ENCODE measurements at places on chromosomes 2 and 18.

DNA sequence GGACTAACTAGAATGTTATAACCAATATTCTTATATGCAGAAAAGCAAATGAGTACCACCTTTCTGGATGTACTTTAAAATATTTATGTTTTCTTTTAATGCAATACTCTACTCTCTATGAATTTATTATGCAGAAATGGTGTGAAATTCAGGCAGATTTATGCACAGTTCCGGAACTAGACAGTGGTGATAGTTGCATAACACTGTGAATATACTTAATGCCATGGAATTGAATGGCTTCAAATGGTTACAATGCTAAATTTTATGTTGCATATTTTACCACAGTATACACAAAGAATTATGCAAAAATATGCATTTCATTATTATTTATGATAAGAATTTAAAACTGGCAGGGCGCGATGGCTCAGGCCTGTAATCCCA, 287.8 kb upstream of the FN1 start:
- DNase-seq: no peak

DNA sequence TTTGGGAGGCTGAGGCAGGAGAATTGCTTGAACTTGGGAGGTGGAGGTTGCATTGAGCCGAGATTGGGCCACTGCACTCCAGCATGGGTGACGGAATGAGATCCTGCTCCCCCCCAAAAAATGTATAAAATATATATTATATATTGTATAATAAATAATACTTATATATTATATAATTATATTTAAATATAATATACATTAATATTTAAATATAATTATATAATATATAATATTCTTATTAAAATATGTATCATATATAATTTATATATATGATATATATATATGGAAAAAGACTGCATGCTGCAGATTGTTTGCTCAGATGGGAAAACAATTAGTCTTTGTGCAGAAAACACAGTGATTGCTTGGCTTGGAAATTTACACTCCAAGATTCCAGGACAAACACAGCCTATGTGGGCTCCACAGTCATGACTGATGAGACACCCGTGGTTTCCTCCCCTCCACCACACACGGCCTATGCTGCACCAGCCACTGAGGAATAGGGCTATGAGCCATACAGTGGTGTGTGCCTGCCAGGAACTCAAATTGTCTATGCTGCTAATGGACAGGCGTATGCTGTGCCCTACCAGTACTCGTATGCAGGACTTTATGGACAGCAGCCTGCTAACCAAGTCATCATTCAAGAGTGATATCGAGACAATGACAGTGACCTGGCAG, 30.0 kb downstream of the PMAIP1 start:
- DNase-seq: no peak

DNA sequence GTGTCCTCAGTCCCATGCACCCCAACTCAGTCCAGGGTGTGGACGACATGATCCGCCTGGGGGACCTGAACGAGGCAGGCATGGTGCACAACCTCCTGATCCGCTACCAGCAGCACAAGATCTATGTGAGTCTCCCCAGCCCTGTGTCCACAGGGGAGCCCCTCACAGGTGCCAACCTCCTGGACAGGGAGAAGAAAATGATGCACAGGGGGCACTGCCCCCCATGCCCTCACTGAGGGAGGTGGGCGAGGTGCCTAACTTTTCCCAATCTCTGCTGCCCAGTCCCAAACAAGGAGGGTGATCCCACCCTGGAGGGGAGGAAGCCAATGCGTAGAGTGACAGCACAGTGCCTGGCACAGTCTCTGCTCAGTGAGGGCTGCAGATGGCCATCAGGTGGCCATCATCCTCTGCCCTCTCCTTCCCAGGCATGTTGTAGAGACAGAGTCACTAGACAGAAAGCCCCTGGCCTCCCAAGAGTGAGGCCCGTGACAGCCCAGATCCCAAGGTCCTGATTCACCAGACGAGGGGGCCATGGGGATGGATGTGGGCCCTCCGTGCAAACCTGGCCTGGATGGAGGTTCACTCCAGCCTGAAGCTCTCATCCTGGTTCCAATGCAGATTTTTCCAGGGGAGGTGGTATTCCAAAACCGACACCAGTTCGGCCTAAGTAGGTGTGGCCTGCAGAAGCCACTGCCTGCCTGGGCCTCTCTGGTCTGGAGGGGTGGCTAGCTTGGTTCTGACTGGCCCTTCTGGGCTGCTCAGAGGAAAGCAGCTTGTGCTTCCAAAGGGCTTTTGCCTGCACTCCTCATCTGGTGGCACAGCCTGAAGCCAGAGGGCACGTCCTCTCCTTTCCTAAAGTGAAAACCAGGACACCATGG, 30.0 kb downstream of the MYO7B start:
- DNase-seq: no peak

DNA sequence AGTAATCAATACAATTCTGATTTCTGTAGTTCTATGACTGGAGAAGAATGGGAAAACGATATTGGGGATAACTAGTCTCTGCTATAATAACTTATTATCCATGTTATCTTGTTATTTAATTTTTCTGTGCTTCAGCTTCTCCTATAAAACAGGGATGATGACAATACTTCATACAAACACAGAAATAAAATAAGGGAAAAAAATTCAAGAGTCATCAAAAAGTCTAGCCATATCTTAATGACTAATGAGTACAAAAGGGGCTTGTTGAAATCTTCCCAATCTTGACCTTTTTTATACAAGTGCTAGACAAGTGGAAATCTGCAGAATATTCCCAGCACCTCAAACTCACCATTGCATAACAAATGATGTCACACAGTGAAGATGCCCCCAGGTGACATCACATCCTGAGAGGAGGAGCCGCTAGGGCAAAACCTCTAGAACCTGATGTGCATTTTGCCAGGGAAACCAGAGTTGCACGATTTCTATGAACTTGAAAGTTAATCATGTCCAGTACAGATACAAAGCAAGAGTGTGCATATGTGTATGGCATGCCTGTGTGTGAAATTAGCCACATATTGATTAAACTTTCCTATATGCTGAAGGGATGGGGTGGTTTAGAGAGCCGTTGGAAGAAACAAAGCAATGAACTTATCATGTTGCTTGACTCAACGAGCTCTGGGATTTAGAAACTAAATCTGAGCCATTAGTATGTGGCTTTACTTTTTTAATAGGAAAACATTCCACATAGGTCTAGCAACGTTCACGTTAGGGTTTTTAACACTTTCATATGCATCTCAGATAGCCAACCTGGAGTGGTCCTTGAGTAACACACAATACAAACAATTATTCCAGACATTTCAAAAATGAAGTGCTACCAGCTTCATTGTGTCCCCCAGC, 278.9 kb downstream of the SLC4A3 start:
- no peak for DNase-seq

GRCh38 chr2:174341293-174341994, 6.7 kb downstream of the SP9 start:
- peak; percentile 92 for DNase-seq

GRCh38 chr18:73750052-73750451, 397.6 kb downstream of the FBXO15 start:
- DNase-seq: no peak

DNA sequence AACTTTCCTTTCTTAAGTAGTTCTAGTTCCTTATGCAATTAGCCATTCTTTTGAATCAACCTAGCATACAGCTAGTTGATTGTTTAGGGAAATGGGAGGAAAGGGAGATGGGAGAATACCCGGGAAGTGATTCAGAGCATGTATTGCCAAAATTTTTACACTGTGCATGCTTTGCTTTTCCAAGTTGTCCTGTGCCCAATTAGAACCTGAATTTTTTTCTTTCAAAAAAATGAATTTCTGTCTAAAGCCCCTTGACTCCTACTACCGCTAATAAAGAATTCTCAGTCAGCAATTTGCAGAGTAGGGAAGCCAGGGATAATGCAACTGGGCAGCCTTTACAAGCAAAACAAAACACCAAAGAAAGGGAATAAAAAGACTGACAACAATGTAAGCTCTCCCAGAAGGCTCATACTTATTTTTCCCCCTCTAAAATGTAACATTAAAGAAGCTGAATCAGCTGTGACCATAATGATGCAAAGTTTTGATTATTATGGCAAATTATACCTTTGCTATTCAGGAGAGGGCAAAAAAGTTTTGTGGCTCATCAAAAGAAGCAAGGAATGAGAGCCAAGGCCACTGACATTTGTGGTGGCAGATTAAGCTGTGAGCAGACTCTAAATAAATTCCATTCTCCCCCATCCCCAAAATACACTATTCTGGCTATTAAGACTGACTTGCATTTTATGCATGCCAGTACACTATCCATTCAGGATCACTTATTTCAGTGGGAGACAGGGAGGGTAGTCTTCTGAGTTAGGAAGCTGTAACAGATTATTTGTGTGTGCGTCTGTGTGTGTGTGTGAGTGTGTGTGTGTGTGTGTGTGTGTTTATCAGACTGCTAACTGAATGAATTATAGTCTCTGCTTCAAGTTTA, 174.3 kb downstream of the ERBB4 start:
- no peak for DNase-seq

- no peak for DNase-seq
Observed at GRCh38 chr18:76459687-76460350, 35.2 kb downstream of the ZNF516 start.

GRCh38 chr18:70446063-70446462, 157.2 kb downstream of the SOCS6 start:
- DNase-seq: no peak

DNA sequence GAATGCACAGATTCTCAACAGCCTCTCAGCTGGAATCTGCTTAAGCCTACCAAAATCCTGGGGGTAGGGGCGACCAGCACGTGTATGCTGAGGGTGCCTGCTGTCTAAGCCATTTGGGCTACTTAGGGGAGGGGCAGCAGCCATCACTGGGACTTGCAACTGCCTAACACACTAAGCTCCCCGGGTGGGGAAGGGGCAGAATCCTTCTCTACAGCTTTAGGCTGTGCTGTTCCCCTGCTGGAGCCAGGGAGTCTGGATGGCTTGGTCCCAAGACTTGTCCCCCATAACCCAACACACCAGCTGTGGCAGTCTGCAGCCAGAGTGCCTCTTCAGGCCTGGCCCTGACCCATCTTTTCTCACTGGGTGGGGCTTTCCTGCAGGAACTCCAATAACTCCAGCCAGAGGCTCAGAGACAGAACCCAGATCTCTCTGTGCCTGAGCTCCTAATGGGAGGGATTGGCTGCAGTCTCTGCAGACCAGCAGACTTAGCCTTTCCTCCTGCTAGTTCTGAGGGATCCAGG, 305.4 kb upstream of the RND3 start:
- DNase-seq: no peak

DNA sequence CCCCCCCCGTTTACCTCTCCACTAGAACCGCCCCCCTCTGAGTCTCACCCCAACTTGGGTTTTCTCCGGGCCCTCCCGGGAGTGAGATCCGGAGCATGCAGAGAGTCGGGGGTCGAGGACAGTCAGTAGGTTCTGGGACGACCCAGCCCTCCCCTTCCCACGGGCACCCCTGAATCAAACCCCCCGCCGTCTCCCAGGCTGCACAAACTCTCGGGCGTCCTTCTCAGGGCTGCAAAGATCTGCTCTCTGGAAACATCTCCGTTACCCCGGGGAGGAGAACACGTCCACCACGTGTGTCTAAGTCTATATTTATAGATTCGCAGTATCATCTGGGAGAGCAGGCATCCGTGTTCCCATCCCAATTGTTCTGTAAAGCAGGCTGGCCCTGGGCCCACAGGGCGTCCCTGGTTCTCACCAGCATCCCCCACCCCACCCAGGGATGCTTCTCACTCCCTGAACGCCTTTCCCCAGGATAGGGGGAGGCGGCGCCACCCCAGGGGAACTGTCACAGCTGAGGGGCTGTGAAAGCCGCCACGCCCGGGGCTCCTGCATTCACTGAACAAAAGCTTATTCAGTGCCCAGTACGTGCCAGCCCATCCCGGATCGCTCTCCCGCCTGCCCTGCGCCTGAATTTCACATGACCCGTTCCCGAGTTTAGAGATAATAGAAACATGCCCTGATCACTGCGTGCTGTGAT, 765 bp upstream of the DIPK1C start:
- DNase-seq: no peak

DNA sequence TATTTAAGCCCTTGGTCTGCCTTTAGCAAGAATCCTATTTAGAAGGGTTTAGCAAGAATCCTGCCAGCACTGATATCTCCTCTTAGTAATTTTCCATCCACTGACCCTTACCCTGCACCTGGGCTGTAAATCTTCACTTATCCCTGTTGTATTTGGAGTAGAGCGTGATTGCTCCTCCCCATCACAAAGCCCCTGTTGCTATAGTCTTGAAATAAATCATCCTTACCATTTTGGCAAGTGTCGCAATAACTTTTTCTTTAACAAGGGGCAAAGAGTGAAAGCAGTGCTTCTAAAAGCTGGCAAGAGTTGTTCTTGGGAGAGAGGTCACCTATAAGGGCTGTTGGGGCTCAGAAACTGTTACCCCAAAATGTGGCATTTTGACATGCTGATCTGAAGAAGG, 3.7 kb upstream of the SCTR start:
- no peak for DNase-seq
